GM12878 (cell line): ENCODE measurements at places on chromosomes 2 and 18.

DNA sequence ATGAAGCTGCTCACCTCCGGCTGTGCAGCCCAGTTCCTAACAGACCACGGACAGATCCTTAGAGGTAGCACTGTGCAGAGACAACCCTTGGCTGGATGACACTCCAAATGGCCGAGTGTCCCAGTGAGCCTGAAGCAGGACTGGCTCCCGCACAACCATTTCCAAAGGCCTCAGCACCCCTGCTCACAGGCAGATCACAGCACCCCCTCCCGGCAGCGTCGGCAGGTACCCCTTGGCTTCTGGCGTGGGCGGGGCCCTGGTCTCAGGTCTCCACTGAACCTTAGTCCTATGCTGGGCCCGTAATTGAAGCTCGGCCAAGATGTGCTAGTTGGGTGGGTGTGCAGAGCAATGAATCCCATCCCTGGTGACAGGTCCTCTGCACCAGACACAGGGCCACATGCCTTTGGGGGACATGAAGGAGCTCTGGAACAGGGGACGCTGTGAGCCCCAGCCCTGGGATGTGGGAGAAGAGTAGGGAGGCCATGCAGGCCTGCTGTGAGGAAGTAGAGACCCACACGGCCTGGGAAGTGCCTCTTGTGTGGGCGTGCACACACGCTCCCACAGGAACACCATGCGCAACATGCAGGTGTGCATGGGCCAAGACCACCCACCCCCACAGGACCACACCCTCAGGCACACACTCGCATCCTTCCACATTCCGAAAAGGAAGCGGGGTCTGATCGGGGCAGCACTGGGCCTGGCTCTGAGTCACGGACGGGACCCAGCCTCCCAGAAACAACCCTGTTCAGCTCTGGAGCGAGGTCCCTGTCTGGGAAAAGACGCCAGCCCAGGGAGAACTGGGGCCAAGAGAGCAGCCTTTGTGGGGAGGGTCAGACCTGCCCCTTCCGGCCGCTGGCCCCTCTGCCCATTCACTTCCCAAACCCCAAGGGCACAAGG lies 2.8 kb downstream of the DUSP2 start:
- DNase-seq, result no peak

GRCh38 chr18:57901825-57902589 lies 98.9 kb upstream of the ATP8B1 start:
- DNase-seq, result no peak

DNA sequence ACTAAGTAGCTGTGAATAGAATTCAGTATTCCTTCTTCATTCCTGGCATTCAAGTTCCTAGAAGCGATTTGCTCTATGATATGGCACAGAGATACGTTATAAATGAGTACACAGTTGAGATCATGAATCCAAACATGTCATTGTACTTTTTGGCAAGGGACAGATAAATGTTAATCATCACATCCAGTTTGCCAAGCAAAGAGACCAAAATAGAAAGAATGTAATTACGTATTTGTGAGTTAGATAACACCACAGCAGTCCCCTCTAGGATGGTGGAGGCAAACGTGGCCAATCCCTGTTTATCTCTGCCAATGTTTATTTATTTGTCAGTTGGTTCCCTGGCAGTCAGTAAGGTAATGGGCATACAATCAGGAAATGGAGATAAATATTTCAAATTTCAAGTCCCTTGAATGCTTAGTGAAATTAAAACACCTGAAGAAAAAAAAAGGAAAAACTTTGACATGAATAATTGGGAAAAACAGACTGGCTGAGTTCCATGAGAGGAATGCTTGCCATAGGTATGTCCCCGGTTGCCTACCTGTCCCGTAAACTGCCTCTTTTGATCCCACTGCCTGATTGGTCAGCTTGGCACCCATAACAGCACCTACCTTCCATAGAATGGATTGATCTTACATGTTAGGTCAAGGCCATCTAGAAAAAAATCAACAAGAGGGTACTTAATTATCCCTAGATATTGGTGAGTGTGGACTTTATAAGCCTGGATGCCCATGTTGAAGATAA lies 451.1 kb upstream of the NETO1 start:
- DNase-seq, result no peak

GRCh38 chr2:150207979-150208378 lies 279.5 kb downstream of the RND3 start:
- DNase-seq, result no peak

- DNase-seq, result no peak
Measured at GRCh38 chr2:240806006-240806405, 14.0 kb downstream of the KIF1A start.

- DNase-seq, result no peak
Measured at GRCh38 chr2:238789317-238789806, 58.5 kb upstream of the TWIST2 start.

GRCh38 chr2:202933958-202934357 lies 21.9 kb downstream of the CARF start:
- DNase-seq, result no peak

GRCh38 chr2:219452361-219453317 lies 18.0 kb downstream of the SPEG start:
- DNase-seq, result no peak

DNA sequence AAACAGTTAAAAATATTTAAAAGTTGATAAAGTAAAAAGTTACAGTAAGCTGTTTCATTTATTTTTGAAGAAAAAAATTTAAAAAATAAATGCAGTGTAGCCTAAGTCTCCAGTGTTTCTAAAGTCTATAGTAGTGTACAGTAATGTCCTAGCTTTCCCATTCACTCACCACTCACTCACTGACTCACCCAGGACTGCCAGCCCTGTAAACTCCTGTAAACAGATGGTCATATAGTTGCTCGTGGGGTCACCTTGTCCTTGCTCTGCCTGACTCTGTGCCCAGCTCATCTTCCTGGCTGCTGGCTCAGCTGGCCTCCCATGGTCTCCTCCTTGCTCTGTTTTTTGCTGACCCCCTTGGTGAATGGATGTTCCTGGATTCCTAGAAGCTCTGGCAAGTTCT lies 180.3 kb downstream of the VAPA start:
- DNase-seq, result no peak

GRCh38 chr18:42338683-42339082 lies 383.6 kb downstream of the PIK3C3 start:
- no peak for DNase-seq

DNA sequence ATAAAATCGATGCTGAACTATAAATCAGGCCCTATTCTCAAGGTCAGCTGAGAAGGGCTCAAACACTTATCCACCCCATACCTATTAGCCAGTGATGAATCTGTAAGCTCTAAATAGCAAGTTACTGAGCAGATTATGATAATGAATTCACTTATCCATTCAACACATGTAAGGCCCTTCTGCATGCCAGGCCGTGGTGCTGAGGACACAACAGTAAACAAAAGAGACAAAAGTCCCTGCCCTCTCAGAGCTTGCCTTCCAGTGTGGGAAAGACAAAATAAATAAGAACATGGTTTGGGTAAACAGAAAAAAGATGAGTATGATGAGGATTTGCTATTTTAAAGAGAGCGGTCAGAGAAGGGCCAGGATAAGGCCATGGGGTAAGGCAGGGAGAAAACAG lies 11.7 kb downstream of the TTC32 start:
- no peak for DNase-seq
